ENCODE measurements at places on chromosomes 7 and 10.

DNA sequence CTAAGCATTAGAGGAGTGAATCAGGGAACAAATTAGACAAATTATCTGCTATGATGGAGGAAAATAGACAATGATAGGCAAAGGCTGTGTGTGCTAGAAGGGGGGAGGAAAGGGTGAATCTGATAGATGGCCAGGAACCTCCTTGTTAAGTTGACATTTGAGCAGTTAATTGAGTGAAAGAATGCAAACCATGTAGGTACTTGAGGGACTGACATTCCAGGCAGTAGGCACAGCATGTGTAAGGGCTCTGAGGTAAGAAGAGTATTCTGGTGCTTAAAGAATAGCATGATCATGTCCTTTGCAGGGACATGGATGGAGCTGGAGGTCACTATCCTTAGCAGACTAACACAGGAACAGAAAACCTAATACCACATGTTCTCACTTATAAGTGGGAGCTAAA lies 48.6 kb upstream of the TES start:
- H3K27ac ChIP-seq = no peak overlapping the region
- H3K36me3 ChIP-seq = no peaks in the 10 kb centered on the region
- no peaks in the 10 kb centered on the region for H3K27me3 ChIP-seq
- DNase-seq = no peak
- H3K4me3 ChIP-seq = peak overlapping the region; percentile 13

DNA sequence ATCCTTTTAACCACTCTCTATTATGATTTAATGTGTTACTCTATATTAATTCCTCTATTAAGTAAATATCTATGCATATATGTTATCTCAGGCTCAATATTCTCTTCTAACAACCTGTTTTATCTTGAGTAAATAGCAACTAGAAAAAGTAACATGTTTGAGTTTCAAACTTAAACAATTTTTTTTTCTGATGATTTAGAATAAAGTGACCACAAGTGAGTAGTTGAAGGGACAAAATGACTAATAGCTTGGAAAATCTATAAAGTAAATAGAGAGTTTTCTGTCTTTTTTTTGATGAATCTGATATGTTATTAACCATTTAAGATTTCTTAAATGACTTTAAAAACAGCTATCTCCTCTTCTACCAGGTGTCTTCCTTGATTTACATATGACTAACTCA lies 483.8 kb downstream of the TFEC start:
- no peak overlapping the region for H3K27ac ChIP-seq
- H3K4me3 ChIP-seq = no peak overlapping the region
- no peaks in the 10 kb centered on the region for H3K4me1 ChIP-seq
- H3K36me3 ChIP-seq = no peaks in the 10 kb centered on the region
- no peak for DNase-seq

- no peak for DNase-seq
- H3K36me3 ChIP-seq = no peaks in the 10 kb centered on the region
- no peak overlapping the region for H3K4me3 ChIP-seq
- H3K4me1 ChIP-seq = peaks cover 45% of the 10 kb centered on the region
Measured at GRCh38 chr7:105647591-105647990, 66.3 kb upstream of the EFCAB10 start.

DNA sequence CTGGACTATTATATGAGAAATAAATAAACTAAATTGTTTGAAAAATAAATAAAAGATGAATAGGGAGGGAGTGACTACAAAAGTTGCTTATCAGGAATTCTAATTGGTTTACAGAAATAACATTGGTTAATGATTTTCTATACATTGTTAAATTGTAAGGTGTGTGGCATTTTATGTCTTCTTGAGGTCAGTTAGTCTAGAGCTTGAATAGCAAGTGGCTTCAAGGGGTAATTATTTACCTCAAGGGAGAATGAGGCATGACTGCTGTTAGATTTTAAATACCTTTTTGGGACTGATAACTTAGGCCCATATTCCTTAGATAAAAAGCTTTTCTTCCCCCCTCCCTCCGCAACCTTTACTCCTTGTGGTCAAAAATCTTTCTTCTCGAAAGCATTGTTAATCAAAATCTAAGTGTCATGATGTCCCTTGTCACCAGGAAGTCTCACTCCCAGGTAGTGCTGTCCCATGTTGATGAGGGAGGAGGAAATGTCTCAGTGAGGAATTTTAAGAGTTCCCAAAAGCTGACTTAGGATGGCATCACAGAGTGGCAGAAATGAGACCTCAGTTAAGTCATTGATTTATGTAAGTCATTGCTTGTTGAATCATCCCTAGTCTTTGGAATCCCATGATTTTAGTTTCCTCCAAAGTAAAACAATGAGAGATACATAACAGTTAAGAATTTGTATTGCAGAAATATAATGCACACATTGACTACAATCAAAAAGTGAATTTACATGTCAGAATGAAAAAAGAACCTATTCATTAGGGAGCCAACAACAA lies 71.5 kb downstream of the MAPK8 start:
- peaks cover 76% of the 10 kb centered on the region for H3K36me3 ChIP-seq
- H3K27ac ChIP-seq = no peak overlapping the region
- no peaks in the 10 kb centered on the region for H3K4me1 ChIP-seq
- H3K4me3 ChIP-seq = no peak overlapping the region

GRCh38 chr7:96770758-96771157 lies 61.1 kb upstream of the SEM1 start:
- H3K4me1 ChIP-seq = no peaks in the 10 kb centered on the region
- H3K27ac ChIP-seq = no peak overlapping the region
- H3K27me3 ChIP-seq = peaks cover 25% of the 10 kb centered on the region
- H3K36me3 ChIP-seq = no peaks in the 10 kb centered on the region
- no peak for DNase-seq

GRCh38 chr7:674454-675410 lies 51.8 kb upstream of the DNAAF5 start:
- no peaks in the 10 kb centered on the region for H3K4me1 ChIP-seq
- H3K27me3 ChIP-seq = no peaks in the 10 kb centered on the region
- no peak overlapping the region for H3K27ac ChIP-seq
- H3K36me3 ChIP-seq = peaks cover 50% of the 10 kb centered on the region
- DNase-seq = no peak
- no peak overlapping the region for H3K4me3 ChIP-seq

- peaks cover 22% of the 10 kb centered on the region for H3K4me1 ChIP-seq
- peaks cover 3% of the 10 kb centered on the region for H3K27me3 ChIP-seq
- DNase-seq = no peak
- H3K36me3 ChIP-seq = no peaks in the 10 kb centered on the region
- no peak overlapping the region for H3K27ac ChIP-seq
Measured at GRCh38 chr10:96666741-96667140, 53.6 kb downstream of the PIK3AP1 start.

GRCh38 chr10:86102451-86102850 lies 264.1 kb downstream of the GRID1 start:
- H3K4me3 ChIP-seq = no peak overlapping the region
- peaks cover 22% of the 10 kb centered on the region for H3K27me3 ChIP-seq
- no peaks in the 10 kb centered on the region for H3K36me3 ChIP-seq
- peaks cover 19% of the 10 kb centered on the region for H3K4me1 ChIP-seq
- no peak overlapping the region for H3K27ac ChIP-seq

DNA sequence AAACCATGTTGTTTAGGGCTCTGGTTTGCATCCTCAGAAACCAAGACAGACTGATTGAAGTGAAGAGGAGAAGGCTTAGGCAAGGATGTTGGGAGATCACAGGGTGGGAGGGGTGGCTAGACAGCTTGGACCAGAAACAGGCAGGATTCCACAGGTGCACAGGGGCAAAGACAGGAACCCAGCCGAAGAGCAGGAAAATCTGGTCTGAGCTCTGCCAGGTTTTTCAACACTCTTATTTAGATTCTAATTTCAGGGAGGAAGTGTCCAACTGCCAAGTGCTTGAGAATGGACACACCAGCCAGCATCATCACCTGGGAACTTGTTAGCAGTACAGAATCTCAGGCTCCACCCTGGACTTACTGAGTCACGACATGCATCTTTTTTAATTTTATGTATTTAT lies 93.8 kb downstream of the MARCHF5 start:
- H3K4me1 ChIP-seq = no peaks in the 10 kb centered on the region

GRCh38 chr10:125850766-125851731 lies 27.7 kb downstream of the BCCIP start:
- peaks cover 80% of the 10 kb centered on the region for H3K36me3 ChIP-seq
- no peak for DNase-seq
- no peaks in the 10 kb centered on the region for H3K4me1 ChIP-seq
- H3K4me3 ChIP-seq = no peak overlapping the region
- no peaks in the 10 kb centered on the region for H3K27me3 ChIP-seq

- peaks cover 21% of the 10 kb centered on the region for H3K4me1 ChIP-seq
- no peak overlapping the region for H3K4me3 ChIP-seq
- H3K27me3 ChIP-seq = no peaks in the 10 kb centered on the region
- no peak overlapping the region for H3K27ac ChIP-seq
- peaks cover 11% of the 10 kb centered on the region for H3K36me3 ChIP-seq
Measured at GRCh38 chr7:37092548-37092947, 356.1 kb downstream of the ELMO1 start.

GRCh38 chr7:85927226-85927625 lies 716.5 kb upstream of the GRM3 start:
- H3K4me1 ChIP-seq = no peaks in the 10 kb centered on the region
- H3K27me3 ChIP-seq = no peaks in the 10 kb centered on the region
- no peaks in the 10 kb centered on the region for H3K36me3 ChIP-seq
- H3K4me3 ChIP-seq = no peak overlapping the region
- no peak overlapping the region for H3K27ac ChIP-seq

DNA sequence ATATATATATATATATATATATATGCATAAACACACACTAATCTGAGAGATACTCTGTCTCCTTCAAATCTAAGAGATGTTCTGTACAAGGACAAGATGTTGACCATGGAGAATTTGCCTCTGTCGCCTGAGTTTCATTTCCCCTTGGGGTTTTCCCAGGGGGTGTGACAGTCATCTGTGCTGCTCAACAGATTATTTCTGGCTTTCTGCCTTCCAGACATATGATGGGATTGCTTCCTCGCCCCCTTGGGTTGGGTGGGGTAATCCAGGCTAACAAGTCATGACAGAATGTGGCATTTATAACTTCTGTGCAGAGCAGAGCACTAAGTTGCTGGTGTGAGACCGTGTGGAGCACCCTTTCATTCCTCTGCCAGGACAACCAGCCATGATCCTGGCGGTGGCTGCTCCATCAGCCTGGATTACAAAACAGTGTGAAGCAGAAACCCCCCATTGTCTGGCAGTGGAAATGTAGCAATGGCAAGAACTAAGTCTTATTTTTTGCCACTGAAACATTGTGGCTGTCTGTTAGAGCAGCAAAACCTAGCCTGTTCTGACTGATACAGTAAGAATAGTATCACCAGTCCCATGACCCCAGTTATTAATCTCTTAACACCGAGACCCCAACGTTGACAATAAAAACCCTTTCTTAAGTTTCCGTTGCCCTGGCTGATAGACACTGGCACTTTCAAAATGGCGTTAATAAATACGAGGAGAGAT lies 13.7 kb upstream of the USP6NL start:
- H3K27ac ChIP-seq = no peak overlapping the region
- H3K36me3 ChIP-seq = no peaks in the 10 kb centered on the region
- peaks cover 5% of the 10 kb centered on the region for H3K4me1 ChIP-seq
- DNase-seq = no peak

DNA sequence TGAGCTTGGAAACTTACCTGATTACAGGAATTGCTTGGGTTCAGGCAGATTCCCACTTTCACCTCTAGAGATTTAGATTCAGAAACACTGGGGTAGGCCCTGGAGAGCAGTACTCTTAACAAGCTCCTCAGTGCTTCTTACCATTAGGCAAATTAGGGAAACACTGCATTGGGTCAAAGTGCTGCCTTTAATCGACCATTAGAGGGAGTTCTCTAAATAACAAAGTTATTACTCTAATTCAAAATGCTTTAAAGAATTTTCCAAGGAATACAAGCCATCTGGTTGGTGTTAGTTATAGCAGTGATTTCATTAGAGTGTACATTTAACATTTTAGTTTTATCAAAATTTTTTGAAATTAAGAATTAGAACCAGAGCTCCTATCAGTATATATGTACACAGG lies 324.5 kb downstream of the GFRA1 start:
- no peak overlapping the region for H3K27ac ChIP-seq
- peaks cover 38% of the 10 kb centered on the region for H3K4me1 ChIP-seq
- no peak overlapping the region for H3K4me3 ChIP-seq
- DNase-seq = no peak
- H3K27me3 ChIP-seq = no peaks in the 10 kb centered on the region

GRCh38 chr7:81284576-81284975 lies 365.7 kb upstream of the SEMA3C start:
- H3K4me1 ChIP-seq = no peaks in the 10 kb centered on the region
- no peaks in the 10 kb centered on the region for H3K36me3 ChIP-seq
- no peak overlapping the region for H3K4me3 ChIP-seq
- DNase-seq = no peak

DNA sequence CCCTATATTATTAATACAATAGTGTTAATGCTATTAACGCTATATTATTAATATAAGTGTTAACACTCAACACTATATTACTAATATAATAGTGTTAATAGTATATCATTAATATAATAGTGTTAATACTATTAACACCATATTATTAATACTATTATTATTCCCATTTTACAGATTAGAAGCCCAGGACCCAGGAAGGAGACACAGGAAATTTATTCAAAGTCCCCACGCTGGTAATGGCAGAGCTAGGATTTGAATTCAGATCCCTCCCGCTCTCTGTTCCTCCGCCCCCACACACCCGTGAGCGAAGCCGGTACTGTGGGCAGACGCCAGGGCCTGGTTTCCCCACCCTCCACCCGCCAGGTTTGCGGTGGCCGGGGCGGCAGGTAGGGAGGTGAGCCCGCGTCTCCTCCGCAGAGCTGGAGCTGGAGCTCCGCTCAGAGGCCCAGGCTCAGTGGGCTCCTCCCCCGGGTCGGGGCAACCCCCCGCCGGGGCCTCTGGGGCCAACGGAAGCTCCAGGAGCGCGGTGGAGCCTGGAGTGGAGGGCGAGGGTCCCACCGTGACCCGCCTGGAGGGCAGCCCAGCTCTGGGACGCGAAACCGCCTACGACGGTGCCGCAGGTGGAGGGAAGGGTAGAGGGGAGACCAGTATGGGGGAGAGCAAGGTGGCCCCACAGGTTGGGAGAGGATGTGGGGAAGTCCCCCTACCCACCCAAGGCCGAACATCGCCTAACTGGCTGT lies at the start of gene TMEM225B:
TSS of gene TMEM225B (plus strand) at position 506 of the 740 bp plus-strand sequence. CDS start 6,122 bp downstream, outside the sequence.
- no peaks in the 10 kb centered on the region for H3K4me1 ChIP-seq
- H3K27ac ChIP-seq = no peak within 1 kb of the TSS
- peaks cover 5% of the 10 kb centered on the region for H3K27me3 ChIP-seq
- DNase-seq = no peak
- no peaks in the 10 kb centered on the region for H3K36me3 ChIP-seq

DNA sequence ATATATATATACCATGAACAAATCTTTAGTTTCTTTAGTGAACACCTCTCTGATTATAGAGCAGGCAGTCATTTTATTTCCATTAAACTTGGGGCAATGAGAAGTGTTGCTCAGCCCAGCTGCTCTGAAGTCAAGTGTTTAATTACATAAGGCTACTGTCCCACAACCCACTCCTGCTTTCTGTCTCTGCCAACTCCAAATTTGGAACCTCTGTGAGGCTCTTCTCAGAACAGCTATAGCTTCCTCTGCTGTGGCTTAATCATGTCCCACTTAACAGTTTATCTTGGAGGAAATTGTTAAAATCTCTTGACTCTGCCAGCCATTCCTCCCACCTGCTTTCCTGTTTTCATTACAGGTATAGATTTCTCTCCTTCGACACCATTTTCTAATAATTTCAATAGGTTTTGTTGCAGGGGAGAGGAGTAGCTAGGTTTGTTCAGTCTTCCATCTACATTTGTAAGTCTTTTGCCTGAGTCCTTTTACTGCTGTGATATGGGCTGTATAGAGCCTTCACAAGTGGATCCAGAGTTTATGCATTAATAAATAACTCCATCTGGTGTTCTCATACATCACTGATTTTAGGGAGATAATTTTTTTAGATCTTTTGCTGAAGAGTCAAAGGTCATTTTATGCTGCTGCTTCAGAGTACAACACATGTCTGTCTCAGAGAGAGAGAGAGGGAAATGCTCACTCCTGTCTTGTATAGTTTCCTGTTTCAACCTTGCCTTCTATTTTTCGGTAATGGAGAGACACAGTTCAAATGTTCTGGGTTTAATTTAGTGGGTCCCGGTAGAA lies 170.4 kb downstream of the WNT2 start:
- H3K4me1 ChIP-seq = peaks cover 7% of the 10 kb centered on the region
- DNase-seq = no peak
- no peaks in the 10 kb centered on the region for H3K36me3 ChIP-seq
- no peak overlapping the region for H3K27ac ChIP-seq
